ENCODE measurements at places on chromosomes 1 and 21.

GRCh38 chr1:207050480-207051190, 373 bp downstream of the YOD1 start:
- DNase-seq: peak; percentile 63

GRCh38 chr1:182739545-182739944, 50.0 kb upstream of the NPL start:
- no peak for DNase-seq

DNA sequence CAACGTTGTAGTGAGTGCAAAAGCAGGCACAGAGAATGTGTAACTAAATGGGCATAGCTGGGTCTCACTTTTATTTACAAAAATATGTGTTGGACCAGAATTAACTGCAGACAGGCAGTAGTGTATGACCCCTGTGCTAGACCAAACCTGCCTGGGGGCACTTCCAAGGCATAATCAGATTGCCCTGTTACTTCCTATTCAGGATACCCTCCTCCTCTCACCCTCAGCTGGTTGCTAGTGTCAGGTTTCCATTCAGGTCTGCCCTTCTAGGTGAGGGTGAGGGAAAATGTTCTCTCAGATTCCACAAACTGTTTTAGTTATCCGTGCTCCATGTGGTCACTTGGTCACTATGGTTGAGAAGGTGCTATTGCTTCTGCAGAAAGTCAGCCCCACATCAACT, 387.3 kb downstream of the LMX1A start:
- DNase-seq: no peak

DNA sequence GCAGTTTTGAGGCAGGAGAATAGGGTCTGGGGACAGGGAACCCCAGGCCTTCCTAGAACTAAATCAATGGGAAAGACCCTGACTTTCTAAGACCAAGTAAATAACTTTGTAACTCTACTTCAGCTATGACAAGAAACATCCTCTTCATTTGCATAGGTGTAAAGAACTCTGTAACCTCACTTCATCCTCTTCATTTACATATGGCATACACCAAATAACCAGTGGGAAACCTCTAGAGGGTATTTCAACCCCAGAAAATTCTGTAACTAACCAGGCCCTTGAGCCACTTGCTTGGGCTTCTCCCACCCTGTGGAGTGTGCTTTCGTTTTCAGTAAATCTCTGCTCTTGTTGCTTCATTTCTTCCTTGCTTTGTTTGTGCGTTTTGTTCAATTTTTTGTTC, 495.6 kb downstream of the SIPA1L2 start:
- no peak for DNase-seq

DNA sequence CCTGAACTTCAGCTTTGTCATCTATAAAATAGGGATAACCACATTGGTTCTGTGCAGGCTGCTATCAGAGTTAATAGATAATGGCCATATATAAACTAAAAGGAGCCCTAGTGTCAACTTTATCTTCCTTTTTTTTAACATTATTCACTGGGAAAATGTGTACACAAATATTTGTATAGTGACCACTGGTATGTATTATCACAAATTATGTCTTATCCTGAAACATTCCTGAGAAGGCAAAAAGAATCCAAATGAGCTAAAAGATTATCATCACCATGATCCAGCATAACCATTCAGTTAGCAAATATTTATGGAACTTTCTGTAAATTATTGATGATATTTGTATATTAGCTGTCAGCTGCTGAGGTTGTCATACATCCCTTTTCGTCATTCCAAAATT, 16.6 kb downstream of the ANGPTL3 start:
- no peak for DNase-seq

- DNase-seq: no peak
Observed at GRCh38 chr1:212529211-212529741, 79.3 kb upstream of the ATF3 start.

DNA sequence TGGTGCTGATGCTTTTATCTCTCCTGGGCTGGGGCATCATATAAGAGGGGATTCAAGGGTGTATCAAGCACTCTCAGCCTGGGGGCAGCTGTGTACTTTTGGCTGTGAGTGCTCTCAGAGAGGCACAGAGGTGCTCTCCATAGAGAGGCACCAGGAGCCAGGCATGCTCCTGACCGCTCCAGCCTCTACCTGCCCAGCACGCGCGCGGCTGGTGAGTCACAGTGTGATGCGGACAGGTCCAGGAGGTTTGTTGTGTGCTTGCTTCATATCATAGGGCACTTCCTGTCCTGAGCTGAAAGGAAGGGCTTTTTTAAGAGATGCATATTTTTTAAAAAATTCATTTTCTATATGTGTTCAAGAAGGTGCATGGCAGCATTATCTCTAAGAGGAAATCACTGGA, 93.6 kb upstream of the BCAR3 start:
- no peak for DNase-seq

DNA sequence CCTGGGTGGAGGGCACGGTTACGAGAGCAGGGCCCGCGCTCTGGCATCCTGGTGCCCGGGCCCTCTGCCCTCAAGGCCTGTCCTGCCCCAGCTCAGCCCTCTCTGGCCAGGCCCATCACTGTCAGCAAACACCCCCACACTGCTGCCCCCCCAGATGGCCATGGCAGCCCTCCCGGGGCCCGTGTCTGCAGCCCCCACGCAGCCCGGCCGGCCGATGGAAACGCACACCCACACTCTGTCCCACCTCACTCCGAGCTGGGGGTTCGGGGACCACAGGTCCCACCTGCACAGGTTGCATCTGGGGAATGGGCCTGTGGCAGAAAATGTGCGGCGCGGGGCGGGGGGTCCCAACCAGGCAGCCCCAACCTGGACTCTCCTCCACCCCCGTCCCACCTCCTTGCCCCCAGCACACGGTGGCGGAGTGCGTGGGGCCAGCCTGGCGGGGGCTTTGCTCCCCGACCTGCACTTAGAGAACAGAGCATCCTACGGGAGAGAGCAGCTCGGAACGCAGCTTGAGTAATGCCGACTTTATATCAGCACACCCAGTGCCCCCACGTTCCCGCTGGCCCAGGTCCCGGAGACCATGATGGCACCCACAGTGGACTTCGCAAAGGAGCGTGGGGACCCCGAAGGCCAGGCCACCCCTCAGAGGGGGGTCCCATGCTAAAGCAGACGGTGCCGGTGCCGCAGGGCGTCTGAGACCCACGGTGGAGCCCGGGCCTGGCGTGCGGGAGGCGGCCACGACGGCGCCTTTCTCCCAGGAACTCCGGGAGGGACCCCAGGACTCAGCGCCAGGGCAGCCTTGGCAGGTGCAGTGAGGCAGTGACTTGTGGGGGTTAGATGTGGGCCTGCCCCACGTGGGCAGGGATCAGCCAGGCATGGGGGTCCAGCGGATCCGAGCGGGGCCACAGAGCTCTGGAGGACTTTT, 7.5 kb upstream of the RNF223 start:
- no peak for DNase-seq

GRCh38 chr1:180372728-180373127, 129.6 kb downstream of the ACBD6 start:
- DNase-seq: no peak

DNA sequence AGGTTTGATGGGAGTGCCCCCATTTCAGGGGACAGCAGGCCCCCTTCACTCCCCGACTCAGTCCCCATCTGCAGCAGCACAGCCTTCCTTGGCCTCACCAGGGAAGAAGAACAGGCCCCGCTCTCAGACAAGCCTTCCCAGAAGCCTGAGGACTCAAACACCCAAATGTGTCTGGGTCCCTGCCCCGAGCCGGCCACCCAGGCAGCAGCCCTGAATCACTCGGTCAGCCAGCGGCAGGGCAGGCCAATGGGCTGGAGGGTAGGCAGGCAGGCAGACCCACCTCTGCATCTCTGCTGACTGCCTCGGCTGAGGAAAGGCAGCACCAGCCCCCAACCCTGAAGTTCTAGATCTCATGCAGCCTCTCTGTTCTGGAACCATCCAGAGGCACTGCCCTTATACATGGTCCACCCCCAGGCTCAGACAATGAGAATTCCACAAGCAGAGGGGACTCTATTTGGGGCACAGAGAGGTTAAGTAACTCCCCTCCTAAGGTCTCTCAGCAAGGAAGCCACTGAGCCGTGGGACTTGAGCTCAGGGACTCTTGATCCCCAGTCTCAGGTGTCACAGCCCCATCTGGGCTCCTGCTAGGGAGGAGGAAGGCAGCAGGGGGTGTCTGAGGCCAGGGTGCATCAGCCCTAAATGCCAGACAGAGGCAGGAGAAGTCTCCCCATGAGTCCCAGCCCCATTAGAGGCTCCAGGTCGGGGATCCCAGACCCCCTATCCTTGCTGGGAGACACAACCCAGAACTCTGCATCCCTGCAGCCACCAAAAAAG, 33.2 kb upstream of the RUNX3 start:
- no peak for DNase-seq

Data from substantia nigra (tissue), 51 donors.